ENCODE measurements at places on chromosomes 3 and 15. TPM values are rescaled to one million over a fixed set of nuclear protein-coding genes. Genes with fewer than 3 reads are reported as not detected.

ARL6 gene
- total RNA-seq: 5.7 TPM

GOLGA8H gene
- 0.15 TPM for total RNA-seq

ZNF660 gene
- 1.5 TPM for total RNA-seq

PARP15 gene
- total RNA-seq: under 0.01 TPM

ABI3BP gene
- 4.7 TPM for total RNA-seq

ECE2 gene
- not detected for total RNA-seq

BCHE gene
- total RNA-seq: 10.0 TPM

DNAJA4 gene
- 2.0 TPM for total RNA-seq

CLSTN2 gene
- 0.15 TPM for total RNA-seq

SUCNR1 gene
- total RNA-seq: not detected

CAMKV gene
- total RNA-seq: not detected

IGF2BP2 gene
- total RNA-seq: 67.6 TPM

BCL2A1 gene
- not detected for total RNA-seq

ADAMTS9 gene
- total RNA-seq: 2.5 TPM

GPR156 gene
- 0.45 TPM for total RNA-seq

FMN1 gene
- 6.7 TPM for total RNA-seq

DIPK2A gene
- total RNA-seq: 13.6 TPM

SCAMP5 gene
- total RNA-seq: 0.45 TPM

CHRNA3 gene
- not detected for total RNA-seq

TPRG1 gene
- not detected for total RNA-seq

SLCO2A1 gene
- 3.0 TPM for total RNA-seq

SLC6A11 gene
- total RNA-seq: not detected

WDR93 gene
- total RNA-seq: 0.15 TPM

KLHL40 gene
- total RNA-seq: not detected

SH3BP5 gene
- total RNA-seq: 6.6 TPM

CCR9 gene
- not detected for total RNA-seq
